ENCODE measurements at places on chromosomes 3 and 15.

DNA sequence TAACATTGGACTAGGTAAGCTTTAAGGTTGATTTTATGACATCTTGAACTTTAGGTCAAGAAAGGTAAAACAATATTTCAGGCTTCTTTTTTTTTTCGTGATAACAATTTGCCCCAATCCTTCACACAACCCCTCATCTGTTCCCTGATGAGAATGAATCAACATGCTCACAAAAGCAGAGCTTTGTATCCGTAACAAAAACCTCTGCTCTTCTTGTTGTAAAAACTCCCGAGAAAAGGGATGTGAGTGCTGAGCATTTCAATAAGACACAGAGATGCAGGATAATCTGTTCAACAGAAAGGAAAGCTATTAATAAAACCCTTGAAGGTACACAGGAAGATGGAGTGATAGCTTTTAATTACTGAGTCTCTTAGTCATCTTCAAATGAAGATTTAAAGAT is 94.3 kb downstream of the RAD18 start:
- no peak for DNase-seq

DNA sequence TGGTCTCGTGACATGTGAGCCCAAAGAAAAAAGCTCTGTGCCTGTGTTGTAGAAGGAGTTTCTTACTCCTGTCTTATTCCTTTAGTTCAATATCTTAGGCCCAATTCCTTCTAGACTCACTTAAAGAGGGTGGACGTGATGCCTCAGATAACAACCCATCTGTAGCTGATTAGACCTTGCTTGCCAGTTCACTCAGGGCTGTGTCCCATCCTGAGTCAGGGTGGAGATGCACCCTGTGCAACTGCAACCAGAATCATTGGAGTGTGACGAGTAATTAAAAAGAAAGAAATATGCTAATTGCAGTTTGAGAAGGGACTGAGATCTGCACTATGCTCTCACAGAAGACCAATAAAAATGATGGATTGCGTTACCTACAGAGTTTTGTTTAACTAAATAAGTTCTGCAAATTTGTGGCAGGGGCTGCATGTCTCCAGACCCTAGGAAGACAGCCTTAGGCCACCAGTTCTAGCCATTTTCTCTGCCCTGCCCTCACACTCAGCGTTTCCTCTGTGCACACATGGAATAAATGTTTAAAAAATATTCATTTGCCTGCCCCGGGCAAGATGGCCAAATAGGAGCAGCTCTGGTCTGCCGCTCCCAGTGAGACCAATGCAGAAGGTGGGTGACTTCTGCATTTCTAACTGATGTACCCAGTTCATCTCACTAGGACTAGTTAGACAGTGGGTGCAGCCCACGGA is 83.0 kb downstream of the MOBP start:
- no peak for DNase-seq

DNA sequence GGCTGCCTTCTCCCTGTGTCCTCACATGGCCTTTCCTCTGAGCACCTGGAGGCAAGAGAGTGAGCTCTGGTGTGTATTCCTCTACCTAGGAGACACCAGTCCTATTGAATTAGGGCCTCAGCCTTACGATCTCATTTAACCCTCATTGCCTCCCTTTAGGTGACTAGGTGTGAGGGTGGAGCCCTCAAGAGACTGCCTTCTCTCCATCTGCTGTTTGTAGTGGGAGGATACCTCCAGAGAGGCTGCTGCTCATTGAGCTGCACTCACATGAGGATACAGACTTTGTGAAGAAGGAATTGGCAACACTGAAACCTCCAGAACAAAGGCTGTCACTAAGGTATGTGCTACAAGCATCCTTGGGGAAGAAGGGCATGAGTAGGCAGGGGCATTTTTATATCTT is at the start of gene CCR8:
CCR8 (plus strand) TSS at position 217 of the 400 bp plus-strand sequence. CDS start 2,623 bp downstream, outside the sequence.
- no peak for DNase-seq

DNA sequence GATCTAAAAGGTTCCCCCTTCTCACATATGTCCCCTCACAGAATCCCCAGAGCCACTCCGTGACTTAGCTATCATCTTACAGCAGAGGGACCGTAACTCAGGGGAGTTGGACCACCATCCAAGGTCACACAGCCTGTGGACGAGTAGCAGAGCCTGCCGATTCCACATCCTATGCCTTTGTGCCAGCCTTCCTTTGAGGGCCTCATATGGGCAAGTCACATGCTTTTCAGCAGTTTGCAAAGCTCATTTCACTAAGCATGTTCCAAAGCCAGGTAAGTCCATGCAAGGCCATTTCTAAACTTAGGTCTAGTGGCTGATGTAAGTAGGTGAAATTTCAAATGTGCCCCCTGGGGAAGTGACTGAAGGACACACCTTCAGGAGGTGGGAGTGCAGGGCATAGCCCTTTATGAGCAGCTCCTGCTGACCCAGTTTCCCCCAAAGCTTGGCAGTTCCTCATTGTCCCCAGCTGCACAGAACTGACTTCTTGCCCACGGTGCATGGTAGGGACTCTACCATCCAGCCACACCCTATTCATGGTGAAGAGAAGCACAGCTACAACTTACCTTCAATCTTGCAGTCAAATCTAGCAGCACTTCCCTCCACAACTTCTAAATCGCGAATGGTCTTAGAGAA is 33.3 kb upstream of the HACD2 start:
- DNase-seq: no peak

DNA sequence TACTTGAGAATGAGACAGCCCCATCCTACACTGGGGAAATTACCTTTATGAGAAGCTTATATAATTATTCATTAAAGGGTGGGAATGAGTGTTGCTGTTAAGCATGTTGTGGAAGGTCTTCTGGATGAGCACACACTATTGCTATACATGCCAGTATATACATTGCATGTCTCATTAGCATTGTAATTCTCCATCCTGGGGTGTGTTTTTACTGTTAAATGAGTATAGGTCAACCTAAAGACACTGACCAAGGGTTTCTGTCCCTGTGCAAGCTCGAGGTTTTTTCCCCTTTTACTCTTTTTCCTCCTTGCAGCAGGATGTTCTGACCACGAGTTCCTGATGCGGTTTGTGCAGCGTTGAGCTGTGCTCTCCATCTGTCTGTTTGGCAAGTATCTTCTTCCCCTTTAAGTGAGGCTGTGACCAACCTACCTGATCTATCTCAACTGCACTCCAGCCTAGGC is 7.2 kb upstream of the IVD start:
- DNase-seq: no peak

DNA sequence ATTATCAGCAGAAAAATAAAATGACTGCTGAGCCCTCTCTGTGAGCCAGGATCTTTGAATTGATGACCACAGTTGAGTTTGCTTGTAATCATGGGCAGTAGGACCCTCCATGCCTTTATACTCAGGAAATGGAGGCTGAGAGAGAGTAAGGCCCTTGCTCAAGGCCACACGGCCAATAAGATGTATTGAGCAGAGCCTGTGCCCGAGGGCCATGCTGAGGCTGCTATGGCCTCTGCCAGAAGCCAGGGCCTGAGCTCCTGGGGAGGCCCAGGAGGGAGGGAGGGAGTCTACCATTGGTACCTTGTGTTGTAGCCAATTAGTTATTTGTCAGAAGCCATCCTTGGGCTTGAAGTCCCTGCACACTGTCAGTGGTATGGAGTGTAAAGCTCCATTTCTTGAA is 151.4 kb downstream of the DNAJB8 start:
- DNase-seq: no peak

GRCh38 chr3:98739266-98739665 is 23.9 kb upstream of the ST3GAL6 start:
- no peak for DNase-seq

GRCh38 chr3:114392831-114393230 is 99.0 kb downstream of the TIGIT start:
- DNase-seq: no peak

GRCh38 chr3:11238880-11239279 is 33.3 kb upstream of the ATG7 start:
- no peak for DNase-seq

GRCh38 chr15:80674245-80674614 is 20.9 kb upstream of the ABHD17C start:
- no peak for DNase-seq

DNA sequence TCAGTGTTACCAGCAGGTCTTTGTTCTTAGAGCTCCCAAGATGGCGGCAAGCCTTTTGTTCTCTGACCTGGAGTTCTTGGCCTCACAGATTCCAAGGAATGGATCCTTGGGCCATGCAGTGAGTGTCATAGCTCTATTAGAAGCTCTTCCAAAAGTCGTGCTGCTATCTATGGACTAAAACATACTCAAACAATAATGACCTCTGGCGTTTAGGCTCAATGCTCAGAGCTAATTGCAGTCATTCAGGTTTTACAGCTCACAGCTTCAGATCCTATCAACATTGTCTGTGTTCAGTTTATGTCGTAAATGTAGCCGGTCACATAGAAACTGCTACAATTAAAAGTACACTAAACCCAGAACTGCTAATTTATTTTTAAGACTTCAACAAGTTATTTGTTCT is 22.2 kb downstream of the CCRL2 start:
- no peak for DNase-seq

DNA sequence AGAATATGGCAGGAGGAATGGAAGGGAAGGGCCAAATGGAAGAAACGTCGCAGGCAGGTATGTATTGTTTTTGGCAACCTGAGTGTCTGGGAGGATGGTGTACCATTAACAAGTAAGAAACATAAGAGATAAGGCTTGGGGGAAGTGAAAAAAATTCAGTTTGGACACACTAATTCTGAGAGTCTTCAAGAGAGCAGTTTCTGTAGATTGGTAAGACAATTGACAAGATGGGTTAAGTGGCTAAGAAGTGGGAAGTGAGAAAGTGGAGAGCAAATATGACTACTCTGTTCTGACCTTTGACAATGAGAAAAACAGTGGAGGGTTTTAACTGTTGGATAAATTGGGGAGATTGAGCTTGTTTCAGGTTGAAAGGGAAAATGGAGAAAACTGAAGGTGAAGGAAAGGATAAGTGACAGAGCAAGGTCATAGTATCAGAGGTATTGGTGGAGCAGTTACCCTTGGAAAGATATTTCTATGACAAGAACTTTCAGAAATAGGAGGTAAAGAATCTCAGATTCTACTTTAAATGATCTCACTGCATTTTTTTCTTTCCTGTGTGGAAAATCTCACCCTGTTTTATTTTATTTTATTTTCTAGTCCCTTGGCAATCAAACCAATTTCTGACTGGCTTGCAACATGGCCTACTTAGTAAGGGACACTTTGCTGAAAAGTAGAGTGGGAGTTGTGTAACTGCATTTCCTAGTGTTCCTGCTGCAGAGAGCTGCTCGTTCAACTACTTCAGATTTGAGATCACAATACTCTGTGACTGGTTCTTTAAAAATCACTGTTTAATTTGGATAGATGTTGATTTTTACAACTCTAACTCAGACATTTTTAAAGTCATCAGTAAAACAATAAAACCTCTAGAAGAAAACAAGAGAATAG is 23.1 kb upstream of the GABPB1 start:
- DNase-seq: no peak

DNA sequence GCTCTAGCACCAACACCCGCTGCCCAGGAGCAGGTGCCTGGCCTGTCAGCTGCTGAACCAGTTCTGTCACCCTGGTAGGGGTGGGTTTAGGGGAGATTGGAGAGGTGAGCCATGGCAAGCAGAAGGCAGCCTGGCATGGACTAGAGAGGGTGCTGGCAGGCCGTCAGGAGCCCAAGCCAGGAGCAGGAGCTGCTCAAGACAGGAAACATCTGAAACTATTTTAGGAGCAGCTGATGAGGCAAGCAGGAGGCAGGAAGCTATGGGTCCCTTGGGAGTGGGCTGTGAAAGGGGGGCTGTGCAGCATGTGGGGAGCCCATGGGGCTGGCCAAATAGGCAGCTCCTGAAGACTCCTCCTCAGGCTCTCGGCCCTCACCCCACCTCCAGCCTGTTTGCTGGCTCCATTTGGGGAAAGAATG is 2.3 kb downstream of the INKA1 start:
- no peak for DNase-seq

DNA sequence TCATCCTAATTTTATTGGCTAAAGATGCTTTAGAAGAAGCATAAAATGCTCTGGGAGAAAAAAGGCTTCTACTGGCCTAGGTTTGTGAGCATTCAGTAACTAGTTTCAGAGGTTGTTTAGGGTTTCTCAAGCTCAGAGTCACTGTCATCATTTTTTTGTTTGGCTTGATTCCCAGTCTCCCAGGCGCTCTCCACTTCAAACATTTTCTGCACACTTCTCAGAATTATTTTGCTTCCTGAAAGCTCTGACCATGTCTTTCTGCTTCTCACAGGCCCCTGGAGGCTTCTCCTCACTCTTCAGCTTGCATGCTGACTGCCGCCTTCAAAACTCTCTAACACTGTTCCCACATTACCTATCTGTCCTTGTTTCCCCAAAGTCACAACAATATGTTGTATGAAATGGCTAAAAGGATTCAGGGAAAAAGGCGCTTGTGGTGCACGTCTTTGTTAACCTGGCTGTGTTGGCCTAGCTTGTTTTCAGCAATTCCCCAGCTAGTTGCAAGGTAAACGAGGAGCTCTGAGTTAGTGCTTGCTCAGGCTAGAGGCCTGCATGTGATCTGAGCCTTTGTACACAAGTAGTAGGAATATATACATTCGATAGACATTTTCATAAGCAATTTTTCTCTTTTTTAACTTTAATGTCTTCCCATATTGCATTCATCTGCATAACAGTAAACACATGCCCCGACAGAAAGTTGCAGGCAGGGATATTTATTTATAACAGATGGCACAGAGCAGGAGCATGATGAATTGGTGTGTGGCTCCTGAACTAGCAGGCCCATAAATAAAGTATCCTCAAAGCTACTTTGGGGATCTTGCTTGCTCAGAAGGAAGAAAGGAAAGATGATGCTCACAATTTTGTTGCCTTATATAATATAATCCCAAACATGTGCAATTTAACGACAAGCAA is 129.2 kb upstream of the DPH6 start:
- no peak for DNase-seq

DNA sequence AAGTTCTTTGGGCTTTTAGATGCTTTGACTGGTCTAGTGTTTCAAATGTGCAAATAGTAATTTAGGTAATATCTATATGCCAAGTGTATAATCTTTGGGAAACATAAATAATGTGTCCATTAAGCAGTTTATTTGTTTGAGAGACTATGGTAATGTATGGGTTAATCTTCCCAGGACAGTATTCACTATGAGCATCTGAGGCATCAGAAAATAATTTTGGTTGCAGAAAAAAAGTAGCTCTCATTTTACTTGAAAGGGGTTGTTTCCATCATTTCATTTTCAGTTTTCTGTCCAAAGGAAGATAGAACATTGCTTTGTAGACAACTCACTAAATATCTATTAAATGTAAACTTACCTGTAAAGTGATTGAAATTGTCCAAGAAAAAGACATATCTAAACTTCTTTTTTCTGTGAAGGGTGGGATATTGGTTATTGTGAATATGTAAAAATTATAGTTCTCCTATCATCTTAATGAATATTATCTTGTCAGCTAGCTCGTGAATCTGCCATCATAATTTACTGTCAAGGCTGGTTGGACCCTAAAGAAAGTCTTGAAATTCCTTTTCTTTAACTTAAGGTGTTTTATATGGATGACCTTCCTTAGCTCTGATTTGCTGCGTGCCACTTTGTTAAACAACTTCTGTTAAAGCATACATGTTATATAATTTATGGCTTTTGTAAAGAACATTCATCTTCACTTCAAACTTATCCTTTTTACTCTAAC is 108.8 kb downstream of the EPHA3 start:
- no peak for DNase-seq

- DNase-seq: no peak
Observed at GRCh38 chr3:100697172-100697571, 12.1 kb upstream of the TFG start.

GRCh38 chr3:197547306-197548011 is 8.3 kb downstream of the BDH1 start:
- DNase-seq: no peak

GRCh38 chr3:132256989-132257388 is 60.2 kb upstream of the ACP3 start:
- DNase-seq: no peak
